Posterior vena cava (tissue), 2 donors: ENCODE measurements at places on chromosomes 13 and 19. TPM values are rescaled to one million over a fixed set of nuclear protein-coding genes. Genes with fewer than 3 reads are reported as not detected.
A peak's percentile ranks its signal among the peaks of the same experiment; 100 is the strongest.

Gene TBXA2R
- total RNA-seq: 49.6 TPM

- no peak for DNase-seq
Measured at GRCh38 chr13:83780227-83780626, 102.0 kb downstream of the SLITRK1 start.

DNA sequence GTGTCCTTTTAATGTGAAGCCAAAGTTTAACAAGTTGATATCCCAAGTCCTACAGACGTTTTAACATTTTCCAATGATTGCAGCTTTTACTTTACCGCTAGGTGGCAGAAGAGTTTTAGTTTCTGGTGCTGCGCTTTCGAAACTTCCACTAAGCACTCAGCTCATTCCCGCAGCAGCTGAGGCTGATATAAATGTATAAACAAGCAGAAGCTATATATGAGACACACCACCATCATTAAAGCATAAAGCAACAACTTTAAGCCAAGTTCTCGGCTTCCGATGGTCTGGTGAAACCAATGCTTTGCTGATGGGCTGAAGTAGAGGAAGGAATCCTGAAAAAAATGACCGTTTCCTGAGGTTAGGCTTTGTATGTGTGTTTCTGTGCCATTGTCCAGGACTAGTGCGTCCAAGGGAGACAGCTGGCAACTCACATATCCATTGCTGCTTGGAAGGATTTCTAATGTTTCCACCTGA lies 753.9 kb downstream of the OLFM4 start:
- no peak for DNase-seq

GRCh38 chr19:29855741-29856500 lies 44.1 kb downstream of the CCNE1 start:
- DNase-seq: peak; percentile 41

Gene CLDND2
- 1.2 TPM for total RNA-seq
